Erythroblast (primary cell): ENCODE measurements at places on chromosomes 3 and 15.

DNA sequence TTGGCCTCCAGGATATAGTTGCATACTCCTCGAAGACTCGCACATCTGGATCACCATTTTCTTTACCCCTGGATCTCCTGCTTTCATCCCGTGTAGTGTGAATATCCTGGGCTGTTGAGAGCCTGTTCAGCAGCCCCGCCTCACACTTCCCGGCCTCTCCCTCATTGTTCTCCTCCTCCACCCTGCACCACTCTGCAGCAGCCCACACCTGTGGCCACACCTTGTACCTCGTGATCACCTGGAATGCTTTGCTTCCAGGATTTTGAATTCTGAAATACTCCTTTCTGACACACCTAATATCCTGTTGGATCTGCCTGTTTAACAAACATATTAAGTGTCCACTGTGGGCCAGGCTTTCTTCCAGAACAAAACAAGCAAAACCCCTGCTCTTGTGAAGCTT, 14.4 kb downstream of the ABHD17C start:
- DNase-seq: no peak

- DNase-seq: no peak
These were observed 643.1 kb downstream of the ZPLD1 start for GRCh38 chr3:103077910-103078309.

- DNase-seq: no peak
These were observed 449.9 kb upstream of the GOLIM4 start for GRCh38 chr3:168545591-168545990.

DNA sequence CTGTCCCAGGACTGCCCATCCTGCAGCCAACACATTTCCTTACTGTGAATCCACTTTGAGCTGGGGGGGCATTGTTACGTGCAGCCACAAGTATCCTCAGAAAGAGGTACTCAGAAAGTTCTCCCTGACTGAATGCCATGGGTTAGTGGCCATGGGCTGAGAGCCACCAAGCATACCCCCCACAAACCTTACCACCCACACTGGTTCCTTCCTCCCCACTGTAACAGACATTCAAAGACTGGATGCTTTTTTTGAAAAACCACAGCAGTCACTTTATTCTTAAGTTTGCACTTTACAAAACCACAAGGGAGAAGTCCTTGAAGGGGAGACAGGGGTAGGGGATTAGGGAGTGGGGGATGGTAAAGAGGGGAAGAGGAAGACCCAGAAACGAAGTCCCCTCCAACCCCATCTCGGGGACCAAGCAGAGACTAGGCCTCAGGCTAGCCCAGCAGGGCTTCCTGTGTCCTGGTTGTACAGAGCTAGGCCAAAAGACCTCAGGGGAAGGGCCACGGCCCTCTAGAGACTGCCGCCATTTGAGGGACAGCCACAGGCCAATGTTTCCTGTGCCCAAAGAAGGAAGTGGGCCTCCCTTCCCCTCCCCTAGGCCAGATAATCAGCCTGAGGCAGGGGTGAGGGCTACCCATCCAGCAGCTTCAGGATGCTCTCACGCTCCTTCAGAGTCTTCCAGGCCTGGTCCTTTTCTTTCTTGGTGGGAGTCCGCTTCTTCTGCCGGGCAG, 10.1 kb upstream of the CAMK1 start:
- peak; percentile 25 for DNase-seq

DNA sequence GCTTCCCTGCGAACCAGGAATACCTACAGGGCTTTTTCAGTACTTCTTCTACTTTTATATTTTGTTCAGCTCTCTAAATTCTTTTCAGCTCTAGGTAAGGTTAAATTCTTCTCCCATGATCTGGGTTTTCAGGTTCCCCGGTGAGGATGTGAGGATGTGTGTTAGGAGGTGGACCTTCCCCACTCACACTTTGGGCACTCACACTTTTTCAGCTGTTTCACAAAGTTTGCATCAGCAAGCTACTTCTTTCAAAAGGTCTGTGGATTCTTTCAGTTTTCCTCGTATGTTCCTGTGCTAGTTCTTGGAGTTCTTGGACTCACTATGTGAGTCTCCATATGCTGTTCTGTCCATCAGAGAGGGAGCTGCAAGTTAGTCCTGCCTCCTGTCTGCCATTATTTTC, 13.9 kb upstream of the OR5K2 start:
- DNase-seq: no peak
